Stomach (tissue), 19 donors: ENCODE measurements at places on chromosomes 11 and 22. TPM values are rescaled to one million over a fixed set of nuclear protein-coding genes. Genes with fewer than 3 reads are reported as not detected.

The MAJIN gene
- 0.20 TPM for polyA plus RNA-seq

The SCUBE2 gene
- 14.7 TPM for polyA plus RNA-seq

The CCND1 gene
- 17.6 TPM for polyA plus RNA-seq

The OR5A1 gene
- not detected for polyA plus RNA-seq

The RBM7 gene
- 24.3 TPM for polyA plus RNA-seq

- peak; percentile 42 for DNase-seq
- H3K27ac ChIP-seq = no peak overlapping the region
- H3K36me3 ChIP-seq = peaks cover 19% of the 10 kb centered on the region
- H3K27me3 ChIP-seq = no peaks in the 10 kb centered on the region
- no peak overlapping the region for H3K4me3 ChIP-seq
- no peaks in the 10 kb centered on the region for H3K4me1 ChIP-seq
Observed at GRCh38 chr22:25167834-25168601, 31.6 kb upstream of the CRYBB3 start.

DNA sequence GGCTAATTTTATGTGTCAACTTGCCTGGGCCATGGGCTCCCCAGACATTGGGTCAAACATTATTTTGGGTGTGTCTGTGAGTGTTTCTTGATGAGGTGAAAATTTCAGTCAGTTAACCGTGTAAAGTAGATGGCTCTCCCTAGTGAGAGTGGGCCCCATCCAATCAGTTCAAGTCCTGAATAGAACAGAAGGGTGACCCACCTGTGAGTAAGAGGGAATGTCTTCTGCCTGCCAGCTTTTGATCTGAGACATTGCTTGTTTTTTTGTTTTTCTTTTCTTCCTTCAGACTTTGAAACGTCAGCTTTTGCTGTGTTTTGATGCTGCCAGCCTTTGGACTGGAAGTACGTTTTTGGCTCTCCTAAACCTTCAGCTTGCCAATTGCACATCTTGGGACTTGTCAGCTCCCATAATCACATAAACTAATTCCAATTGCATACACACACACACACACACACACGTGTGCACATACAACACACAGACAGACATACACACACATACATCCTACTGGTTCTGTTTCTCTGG, 300.1 kb downstream of the CNTN5 start:
- no peaks in the 10 kb centered on the region for H3K27me3 ChIP-seq
- H3K36me3 ChIP-seq = no peaks in the 10 kb centered on the region
- H3K4me3 ChIP-seq = no peak overlapping the region
- DNase-seq = no peak
- no peak overlapping the region for H3K27ac ChIP-seq
- H3K4me1 ChIP-seq = no peaks in the 10 kb centered on the region

- no peak overlapping the region for H3K4me3 ChIP-seq
- DNase-seq = no peak
- no peak overlapping the region for H3K27ac ChIP-seq
- H3K36me3 ChIP-seq = peaks cover 100% of the 10 kb centered on the region
- H3K27me3 ChIP-seq = no peaks in the 10 kb centered on the region
Observed at GRCh38 chr22:50418624-50419023, 56.2 kb downstream of the SBF1 start.

- H3K4me1 ChIP-seq = no peaks in the 10 kb centered on the region
- H3K36me3 ChIP-seq = no peaks in the 10 kb centered on the region
- no peaks in the 10 kb centered on the region for H3K27me3 ChIP-seq
- H3K27ac ChIP-seq = no peak overlapping the region
- H3K4me3 ChIP-seq = no peak overlapping the region
- DNase-seq = no peak
Observed at GRCh38 chr11:57972013-57972367, 51.7 kb upstream of the OR9Q1 start.

DNA sequence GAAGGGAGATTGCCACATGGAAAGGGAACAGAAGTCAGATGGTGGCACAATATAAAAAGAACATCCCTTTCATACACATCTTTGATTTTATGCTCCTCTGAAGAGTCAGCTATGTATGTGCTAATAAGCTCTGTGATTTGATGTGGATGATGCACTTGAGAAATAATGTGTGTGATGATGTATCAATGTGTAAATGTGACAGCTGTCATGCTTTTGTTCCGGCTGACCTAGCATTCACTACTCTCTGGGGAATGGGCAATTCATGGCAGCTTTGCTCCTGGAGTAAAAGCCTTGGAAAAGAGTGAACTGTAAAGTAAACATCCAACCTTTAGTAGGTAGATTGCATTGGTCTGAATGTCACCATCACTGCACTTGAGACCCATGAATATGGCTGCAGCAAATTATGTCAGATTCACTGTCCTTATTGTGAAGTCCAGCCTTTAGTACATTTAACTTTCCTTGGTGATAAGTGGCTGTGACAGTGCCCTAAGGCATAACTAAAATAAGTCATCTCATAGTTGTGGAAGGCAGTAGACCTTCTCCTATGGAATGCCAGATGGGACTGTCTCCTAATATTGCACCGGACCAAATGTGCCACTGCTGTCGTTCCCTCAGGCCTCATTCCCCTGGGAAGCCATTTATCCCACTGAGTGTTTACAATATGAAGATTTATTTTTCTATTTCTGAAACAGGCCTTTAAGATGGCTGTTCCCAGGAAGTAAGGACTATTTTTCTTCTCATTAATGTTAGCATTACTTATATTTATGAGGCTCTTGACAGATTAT, 178.2 kb upstream of the CCDC90B start:
- H3K27me3 ChIP-seq = no peaks in the 10 kb centered on the region
- no peaks in the 10 kb centered on the region for H3K36me3 ChIP-seq
- no peak for DNase-seq
- H3K4me3 ChIP-seq = no peak overlapping the region
- no peaks in the 10 kb centered on the region for H3K4me1 ChIP-seq
- H3K27ac ChIP-seq = no peak overlapping the region

DNA sequence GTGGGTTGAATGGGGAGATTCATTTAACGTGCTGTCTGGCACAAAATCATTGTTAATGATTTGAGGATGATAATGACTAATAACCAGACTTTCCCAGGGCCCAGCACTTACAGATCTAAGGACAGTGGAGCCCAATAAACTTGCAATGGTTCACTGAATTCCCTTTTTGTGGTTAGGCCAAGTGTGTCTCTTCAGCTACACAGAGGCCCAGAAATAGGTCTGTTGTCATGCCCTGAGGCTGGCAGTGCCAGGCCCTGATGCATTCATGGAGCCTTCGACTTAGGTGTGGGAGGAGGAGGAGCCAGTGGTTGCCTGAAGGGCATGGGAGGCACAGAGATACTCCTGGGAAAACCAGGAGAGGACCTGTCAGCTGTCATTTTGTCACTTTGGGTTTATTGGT, 56.1 kb downstream of the KIAA1671 start:
- no peak overlapping the region for H3K4me3 ChIP-seq
- H3K36me3 ChIP-seq = no peaks in the 10 kb centered on the region
- H3K4me1 ChIP-seq = peaks cover 8% of the 10 kb centered on the region
- no peak overlapping the region for H3K27ac ChIP-seq
- DNase-seq = no peak
- no peaks in the 10 kb centered on the region for H3K27me3 ChIP-seq

DNA sequence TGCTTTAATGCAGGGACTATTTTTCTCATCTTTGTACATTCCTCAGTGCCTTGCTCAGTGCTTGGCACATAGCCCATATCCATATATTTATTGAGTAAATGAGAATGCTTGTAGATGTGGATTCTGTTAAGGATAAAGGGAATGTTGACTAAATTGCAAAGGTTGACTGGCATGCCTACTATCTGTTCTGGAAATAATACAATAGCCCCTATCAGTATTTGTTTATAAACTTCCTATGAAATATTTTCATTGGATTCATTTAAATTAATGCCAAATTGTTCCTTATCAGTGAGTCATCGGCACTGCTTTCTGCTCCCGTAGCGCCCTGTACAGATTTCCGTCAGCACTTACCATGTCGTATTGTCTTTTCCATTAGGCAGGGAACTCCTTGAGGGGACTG, 8.0 kb downstream of the RNF121 start:
- H3K36me3 ChIP-seq = no peaks in the 10 kb centered on the region
- peak overlapping the region; percentile 66 for H3K27ac ChIP-seq
- H3K27me3 ChIP-seq = no peaks in the 10 kb centered on the region
- no peak overlapping the region for H3K4me3 ChIP-seq

GRCh38 chr11:115693002-115693401, 188.8 kb upstream of the CADM1 start:
- peaks cover 12% of the 10 kb centered on the region for H3K27me3 ChIP-seq
- no peaks in the 10 kb centered on the region for H3K36me3 ChIP-seq
- H3K4me1 ChIP-seq = peaks cover 16% of the 10 kb centered on the region
- no peak overlapping the region for H3K4me3 ChIP-seq
- no peak overlapping the region for H3K27ac ChIP-seq

DNA sequence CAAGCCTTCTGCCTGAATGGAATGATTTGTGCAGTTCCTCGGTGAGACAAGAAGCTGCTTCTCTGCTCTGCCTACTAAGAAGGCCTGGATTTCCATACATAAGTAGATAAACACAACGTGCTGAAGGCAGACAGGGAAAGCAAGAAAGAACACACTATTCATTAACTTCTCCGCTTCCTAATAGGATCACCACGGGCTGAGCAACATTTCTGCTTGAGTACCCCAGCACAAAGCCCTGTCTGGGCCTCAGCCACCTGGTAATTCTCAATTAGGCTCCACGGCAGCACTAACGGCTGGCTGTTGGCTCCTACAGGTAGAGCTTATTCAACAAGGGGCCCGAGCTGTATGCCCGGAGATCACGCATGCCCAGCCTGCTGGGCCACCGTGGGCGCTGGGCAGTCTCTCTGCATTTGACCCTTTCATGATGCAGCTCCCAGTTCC, 1156.6 kb downstream of the TBC1D22A start:
- no peak overlapping the region for H3K4me3 ChIP-seq
- no peak overlapping the region for H3K27ac ChIP-seq
- no peaks in the 10 kb centered on the region for H3K4me1 ChIP-seq
- no peaks in the 10 kb centered on the region for H3K36me3 ChIP-seq
- H3K27me3 ChIP-seq = no peaks in the 10 kb centered on the region

- no peak overlapping the region for H3K4me3 ChIP-seq
- peaks cover 6% of the 10 kb centered on the region for H3K36me3 ChIP-seq
- no peaks in the 10 kb centered on the region for H3K4me1 ChIP-seq
- H3K27me3 ChIP-seq = no peaks in the 10 kb centered on the region
Observed at GRCh38 chr11:43789700-43790443, 90.8 kb upstream of the ALKBH3 start.

DNA sequence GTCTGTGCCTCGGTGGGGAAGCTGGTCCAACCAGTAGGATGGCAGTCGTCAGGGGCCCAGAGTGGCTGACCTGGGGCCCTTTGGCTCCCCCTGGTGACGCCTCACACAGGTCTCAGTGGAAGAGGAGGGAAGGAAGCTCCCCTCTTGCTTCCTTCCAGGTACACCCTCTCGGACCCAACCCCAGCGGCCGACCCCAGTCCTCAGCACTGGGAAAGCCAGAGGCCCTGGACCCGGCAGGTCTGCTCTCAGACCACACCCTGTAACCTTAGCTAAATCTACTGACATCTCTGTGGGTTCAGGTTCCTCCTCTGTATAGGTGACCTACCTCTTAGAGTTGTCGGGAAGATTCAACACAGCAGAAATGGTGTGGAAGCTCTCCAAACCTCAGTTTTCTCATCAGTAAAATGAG, 3.4 kb upstream of the SCUBE1 start:
- DNase-seq = peak; percentile 76
- H3K36me3 ChIP-seq = no peaks in the 10 kb centered on the region
- H3K27ac ChIP-seq = no peak overlapping the region
- no peak overlapping the region for H3K4me3 ChIP-seq
- peaks cover 22% of the 10 kb centered on the region for H3K4me1 ChIP-seq
- H3K27me3 ChIP-seq = peaks cover 12% of the 10 kb centered on the region

GRCh38 chr11:61578819-61579675, 1.8 kb downstream of the SYT7 start:
- peaks cover 11% of the 10 kb centered on the region for H3K27me3 ChIP-seq
- H3K36me3 ChIP-seq = no peaks in the 10 kb centered on the region
- no peak overlapping the region for H3K4me3 ChIP-seq
- DNase-seq = no peak
